ENCODE measurements at places on chromosomes 6 and 20. TPM values are rescaled to one million over a fixed set of nuclear protein-coding genes. Genes with fewer than 3 reads are reported as not detected.

The RNF144B gene
- total RNA-seq, result 30.3 TPM

The ANGPT4 gene
- not detected for total RNA-seq

The FOXA2 gene
- total RNA-seq, result not detected

The COL9A3 gene
- 1.8 TPM for total RNA-seq

The FAM217A gene
- total RNA-seq, result not detected

The DNPH1 gene
- total RNA-seq, result 133 TPM

The BMP5 gene
- total RNA-seq, result not detected

The RIPPLY2 gene
- total RNA-seq, result not detected

The ADGRF4 gene
- total RNA-seq, result 0.10 TPM

The ULBP1 gene
- 4.1 TPM for total RNA-seq

The ERVFRD-1 gene
- total RNA-seq, result 2.5 TPM

The CPNE5 gene
- 25.7 TPM for total RNA-seq

The NRSN1 gene
- not detected for total RNA-seq

The MAP7 gene
- total RNA-seq, result 0.82 TPM

The F13A1 gene
- total RNA-seq, result not detected

The KCNK16 gene
- total RNA-seq, result not detected

The GPR6 gene
- total RNA-seq, result not detected

The SPATA2 gene
- total RNA-seq, result 4.4 TPM

The CALHM4 gene
- total RNA-seq, result not detected

The EEF1A2 gene
- 2.5 TPM for total RNA-seq

The TFAP2C gene
- 0.35 TPM for total RNA-seq

The PACRG gene
- total RNA-seq, result 0.23 TPM

The GRM1 gene
- 0.05 TPM for total RNA-seq

The KIAA1755 gene
- 6.0 TPM for total RNA-seq

The STMND1 gene
- total RNA-seq, result not detected

The TCF21 gene
- 0.41 TPM for total RNA-seq
